ENCODE measurements at places on chromosomes 13 and 19. TPM values are rescaled to one million over a fixed set of nuclear protein-coding genes. Genes with fewer than 3 reads are reported as not detected.

The GRIN3B gene
- 0.46 TPM for total RNA-seq

The PTGIR gene
- total RNA-seq: 0.31 TPM

DNA sequence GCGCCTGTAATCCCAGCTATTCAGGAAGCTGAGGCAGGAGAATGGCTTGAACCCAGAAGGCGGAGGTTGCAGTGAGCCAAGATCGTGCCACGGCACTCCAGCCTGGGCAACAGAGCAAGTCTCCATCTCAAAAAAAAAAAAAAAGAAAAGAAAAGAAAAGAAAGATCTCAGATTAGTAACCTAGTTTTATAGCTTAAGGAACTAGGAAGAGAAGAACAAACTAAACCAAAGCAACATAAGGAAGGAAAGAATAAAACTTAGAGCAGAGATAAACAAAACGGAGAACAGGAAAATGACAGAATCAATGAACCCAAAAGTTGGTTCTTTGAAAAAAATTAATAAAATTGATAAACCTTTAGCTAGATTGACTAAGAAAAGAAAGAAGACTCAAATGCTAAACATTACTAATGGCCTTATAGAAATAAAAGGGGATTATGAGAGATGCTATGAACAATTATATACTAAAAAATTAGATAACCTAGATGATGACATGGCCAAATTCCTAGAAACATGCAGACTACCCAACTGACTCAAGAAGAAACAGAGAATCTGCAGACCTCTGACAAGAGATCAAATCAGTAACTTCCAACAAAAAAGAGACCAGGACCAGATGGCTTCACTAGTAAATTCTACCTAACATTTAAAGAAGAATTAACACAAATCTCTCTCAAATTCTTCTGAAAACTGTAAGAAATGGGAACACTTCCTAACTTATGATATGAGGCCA lies 68.2 kb downstream of the CDADC1 start:
- no peak for DNase-seq

The EPSTI1 gene
- total RNA-seq: 10.5 TPM

DNA sequence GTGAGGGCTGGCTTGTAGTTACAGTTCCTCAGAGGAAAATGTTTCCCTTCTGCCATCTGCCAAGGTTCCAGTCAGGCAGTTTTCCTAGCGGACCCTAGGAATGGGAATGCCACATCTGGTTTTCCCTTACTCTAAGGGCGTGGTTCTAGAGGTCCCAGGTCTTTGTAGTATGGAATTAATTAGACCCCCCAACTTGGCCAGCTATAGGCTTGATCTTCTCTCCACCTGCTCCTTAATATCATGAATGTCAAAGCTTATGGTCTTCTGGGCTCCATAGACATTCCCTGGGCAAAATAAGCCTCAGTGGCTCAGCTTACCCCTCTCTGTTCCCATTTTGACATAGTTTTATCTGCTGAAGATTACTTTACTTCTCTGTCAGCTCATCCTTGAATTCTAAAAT lies 70.0 kb downstream of the ZNF568 start:
- no peak for DNase-seq

Data from osteocyte (in vitro differentiated cells).